ENCODE measurements at places on chromosomes 7 and 10. TPM values are rescaled to one million over a fixed set of nuclear protein-coding genes. Genes with fewer than 3 reads are reported as not detected.

Gene PIP
- total RNA-seq = 12.6 TPM

Gene POU6F2
- not detected for total RNA-seq

Gene CASTOR2
- total RNA-seq = 9.0 TPM

Gene STOX1
- total RNA-seq = 2.5 TPM

Gene PON1
- 0.24 TPM for total RNA-seq

Gene CALCR
- 0.24 TPM for total RNA-seq

Gene VSTM2A
- total RNA-seq = not detected

Gene ARPC1B
- 236 TPM for total RNA-seq

Gene CADPS2
- total RNA-seq = 41.1 TPM

Gene SPDYE8
- total RNA-seq = not detected

Gene OR9A2
- not detected for total RNA-seq

Gene KIF11
- 1.8 TPM for total RNA-seq

Gene TEX36
- total RNA-seq = not detected

Gene LMOD2
- not detected for total RNA-seq

Gene SHH
- 7.3 TPM for total RNA-seq

Gene VWC2
- 0.18 TPM for total RNA-seq

Gene RHOBTB1
- 13.5 TPM for total RNA-seq

Gene CRHR2
- total RNA-seq = not detected

Gene ITPRID1
- 0.59 TPM for total RNA-seq

Gene TMEM273
- 48.5 TPM for total RNA-seq

Gene MBLAC1
- 2.7 TPM for total RNA-seq

Gene PEX1
- 12.4 TPM for total RNA-seq

Gene EBLN1
- total RNA-seq = not detected

Gene ASAH2
- not detected for total RNA-seq

Gene KCP
- total RNA-seq = 1.3 TPM

Gene RELN
- 3.7 TPM for total RNA-seq

Gene NEURL1
- 0.95 TPM for total RNA-seq
